Stimulated activated CD8-positive, alpha-beta memory T cell treated with anti-CD3 and anti-CD28 coated beads, Interleukin-15, amount 100 ng/mL, for 4 hours (primary cell): ENCODE measurements at places on chromosomes 1 and 21.

GRCh38 chr1:169572187-169572586 lies 14.1 kb downstream of the F5 start:
- no peak for DNase-seq

DNA sequence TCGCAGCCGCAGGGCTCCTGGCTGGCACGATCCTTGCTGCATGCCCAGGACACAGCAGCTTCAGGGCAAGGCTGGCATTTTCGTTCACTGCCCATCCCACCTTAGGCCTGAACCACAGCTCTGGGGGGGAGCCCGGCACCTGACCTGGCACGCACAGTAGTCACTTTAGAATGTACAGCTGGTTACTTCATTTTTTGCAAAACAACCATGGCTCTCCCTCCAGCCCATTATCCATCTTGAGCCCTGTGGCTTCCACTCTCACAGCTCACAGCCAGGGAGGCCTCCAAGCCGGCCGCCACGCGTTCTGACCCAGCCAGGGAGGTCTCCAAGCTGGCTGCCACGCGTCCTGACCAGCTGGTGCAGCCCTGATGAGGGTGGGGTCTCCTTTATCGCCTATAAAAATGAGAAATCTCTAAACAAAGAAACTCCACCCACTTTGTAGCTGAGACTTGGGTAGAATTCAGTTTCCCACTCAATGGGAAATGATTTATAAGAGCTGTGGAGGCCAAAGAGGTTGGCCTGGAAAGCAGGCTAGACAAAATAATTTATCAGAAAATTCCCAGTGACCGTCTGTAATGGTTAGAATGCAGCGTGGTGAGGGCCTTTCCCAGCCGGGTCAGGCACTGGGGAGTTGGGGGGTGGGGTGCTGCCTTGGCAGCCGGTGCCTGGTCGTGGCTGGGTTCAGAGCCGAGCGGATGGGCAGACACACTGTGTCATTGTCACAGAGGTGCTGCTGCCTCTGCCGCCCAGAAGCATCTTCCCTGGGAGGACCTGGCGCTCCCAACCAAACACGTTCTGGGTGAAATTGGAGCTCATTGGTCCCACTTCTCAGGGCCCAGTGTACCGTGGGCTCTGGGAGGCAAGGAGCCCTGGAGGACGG lies 54.6 kb upstream of the ACTRT2 start:
- DNase-seq, result no peak

GRCh38 chr1:30677471-30677870 lies 45.9 kb downstream of the MATN1 start:
- no peak for DNase-seq

DNA sequence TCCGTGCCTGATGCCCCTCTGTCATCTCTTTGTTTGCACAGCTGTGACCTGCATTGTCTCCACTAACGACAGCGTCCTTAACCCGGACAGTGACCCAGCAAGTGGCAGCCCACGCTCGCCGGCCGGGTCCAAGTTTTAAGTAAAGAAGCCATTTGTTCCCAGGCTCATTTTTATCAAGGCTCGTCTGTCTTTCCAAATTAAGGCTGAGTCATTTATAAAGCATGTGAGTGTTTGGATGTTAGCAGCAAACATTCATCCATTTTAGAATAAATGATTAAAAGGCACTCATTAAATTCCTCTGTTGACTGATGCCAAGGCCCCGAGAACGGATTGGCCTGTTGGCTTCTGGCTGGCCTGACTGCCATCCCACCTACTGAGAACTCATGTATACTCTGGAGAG lies 514.5 kb downstream of the NPHP4 start:
- DNase-seq, result no peak

- DNase-seq, result no peak
Measured at GRCh38 chr1:7769673-7770412, 1.3 kb upstream of the VAMP3 start.

GRCh38 chr21:36587388-36587787 lies 107.5 kb upstream of the CLDN14 start:
- no peak for DNase-seq

DNA sequence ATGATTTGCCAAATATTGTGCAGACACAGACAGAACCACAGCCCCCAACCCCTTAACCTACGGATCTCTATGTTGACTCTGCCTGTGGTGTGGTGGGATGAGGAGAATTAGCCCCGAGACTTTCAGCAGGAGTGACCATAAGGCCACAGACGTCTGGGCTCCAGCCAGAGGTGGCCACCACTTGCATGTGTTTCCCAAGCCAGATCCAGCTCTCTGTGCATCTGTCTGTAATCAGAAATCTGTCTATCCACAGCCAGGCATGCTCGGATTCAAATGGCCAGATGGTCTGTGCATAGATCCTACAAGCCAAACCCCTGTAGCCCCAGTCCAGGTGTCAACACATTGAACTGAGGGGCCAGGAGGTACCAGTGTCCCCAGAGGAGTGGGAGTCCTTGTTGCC lies 140.6 kb downstream of the SYF2 start:
- DNase-seq, result no peak

DNA sequence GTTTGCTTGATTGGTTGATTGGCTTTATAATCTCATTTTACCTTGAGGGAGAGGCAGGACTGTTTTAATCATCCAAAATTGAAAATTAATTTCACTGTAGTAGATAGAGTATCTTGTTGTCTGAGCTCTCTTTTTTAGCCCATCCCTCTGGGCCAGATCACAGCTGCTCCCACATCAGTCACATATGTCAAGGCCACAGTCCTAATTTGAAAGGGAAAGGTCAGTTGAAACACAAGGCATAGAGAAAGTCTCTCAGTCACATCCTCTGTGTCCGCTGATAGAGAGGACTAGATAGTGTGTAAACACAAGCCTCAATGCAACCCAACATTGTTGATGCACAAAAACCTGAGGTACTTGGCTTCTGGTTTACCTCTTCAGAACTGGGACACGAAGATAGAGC lies 6.8 kb downstream of the C1orf74 start:
- DNase-seq, result no peak

- DNase-seq, result no peak
Measured at GRCh38 chr1:14340002-14340785, 258.3 kb upstream of the KAZN start.

- DNase-seq, result no peak
Measured at GRCh38 chr1:63960326-63960725, 186.5 kb downstream of the ROR1 start.

GRCh38 chr21:32371913-32372314 lies 20.9 kb downstream of the URB1 start:
- DNase-seq, result no peak

GRCh38 chr1:45843474-45843905 lies 40.1 kb downstream of the MAST2 start:
- DNase-seq, result no peak

DNA sequence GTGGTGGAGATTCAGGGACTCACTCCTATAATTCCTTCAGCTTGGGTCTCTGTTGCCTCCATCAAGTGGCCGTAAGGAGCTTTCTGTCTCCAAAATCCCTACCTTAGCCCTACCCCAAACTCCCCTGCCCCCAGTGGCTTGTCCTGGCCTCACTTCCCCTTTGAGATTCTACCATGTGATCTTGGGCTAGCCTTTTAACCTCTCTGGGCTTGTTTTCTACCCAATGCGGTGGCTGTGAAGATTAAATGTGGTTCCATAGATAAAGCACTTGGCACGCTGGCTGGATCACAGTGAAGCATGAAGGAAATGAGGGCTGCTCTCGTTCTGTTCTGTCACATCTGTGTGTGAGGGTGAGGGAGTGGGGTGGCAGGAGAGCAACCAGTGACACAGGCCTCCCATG lies 43.6 kb downstream of the FAAH start:
- no peak for DNase-seq

GRCh38 chr1:204530932-204531331 lies 14.7 kb downstream of the MDM4 start:
- no peak for DNase-seq

DNA sequence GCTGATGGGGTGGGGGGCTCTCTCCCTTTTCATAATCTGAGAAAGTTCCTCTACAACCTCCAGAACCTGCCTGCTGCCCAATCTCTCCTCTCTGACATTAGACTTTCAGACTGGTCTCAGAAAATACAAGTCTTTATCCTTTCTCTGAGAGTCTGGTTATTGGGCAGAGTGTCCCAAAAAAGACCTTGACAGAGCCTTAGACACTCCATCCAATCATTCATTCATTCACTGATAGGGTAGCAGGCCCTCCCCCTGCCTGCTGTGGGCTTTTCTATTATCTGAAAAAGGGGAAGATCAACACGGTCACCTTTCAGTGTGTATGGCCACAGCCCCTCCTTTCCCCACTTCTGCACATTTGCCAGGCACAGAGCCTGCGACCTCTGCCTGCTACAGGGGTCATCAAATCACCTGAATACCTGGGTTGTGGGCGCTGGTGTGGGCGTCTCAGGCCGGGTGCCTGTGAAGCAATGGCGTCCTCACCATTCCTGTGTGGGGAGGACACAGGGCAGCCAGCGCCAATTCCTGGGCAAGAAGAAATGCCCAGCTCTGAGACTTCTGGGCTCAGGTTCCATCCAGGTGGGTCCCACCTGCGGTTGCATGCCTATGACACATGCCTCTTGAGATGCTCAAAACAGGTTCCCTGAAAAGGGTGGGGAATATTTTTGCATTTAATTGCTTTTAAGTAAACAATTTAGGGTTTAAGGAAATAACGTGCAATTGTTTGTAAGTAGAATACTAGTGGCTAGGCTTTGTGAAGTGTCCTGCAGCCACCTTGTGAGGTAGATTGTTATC lies 52.8 kb downstream of the ELK4 start:
- no peak for DNase-seq

DNA sequence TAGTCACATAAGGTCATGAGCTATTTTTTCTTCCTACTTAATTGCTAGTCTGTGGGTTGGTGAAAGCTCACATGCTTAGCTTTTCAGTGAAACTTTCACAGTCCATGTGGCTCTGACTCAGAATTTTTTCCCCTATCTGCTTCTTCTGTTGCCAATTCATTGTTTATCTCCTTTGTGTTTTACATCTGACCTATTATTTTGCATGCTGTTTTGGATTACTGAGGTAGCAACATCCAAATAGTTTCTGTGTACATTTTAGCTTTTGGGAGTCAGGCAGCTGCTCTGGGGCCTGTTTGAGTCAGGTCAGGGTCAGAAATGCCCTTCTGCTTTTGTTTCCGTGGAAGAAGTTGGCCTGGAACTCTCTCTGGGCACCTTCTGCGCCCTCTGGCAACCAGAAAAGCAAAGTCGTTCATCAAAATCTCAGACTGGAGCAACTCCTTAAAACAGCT lies 40.0 kb downstream of the ROR1 start:
- DNase-seq, result no peak

- no peak for DNase-seq
Measured at GRCh38 chr1:29643838-29644440, 407.6 kb downstream of the PTPRU start.

DNA sequence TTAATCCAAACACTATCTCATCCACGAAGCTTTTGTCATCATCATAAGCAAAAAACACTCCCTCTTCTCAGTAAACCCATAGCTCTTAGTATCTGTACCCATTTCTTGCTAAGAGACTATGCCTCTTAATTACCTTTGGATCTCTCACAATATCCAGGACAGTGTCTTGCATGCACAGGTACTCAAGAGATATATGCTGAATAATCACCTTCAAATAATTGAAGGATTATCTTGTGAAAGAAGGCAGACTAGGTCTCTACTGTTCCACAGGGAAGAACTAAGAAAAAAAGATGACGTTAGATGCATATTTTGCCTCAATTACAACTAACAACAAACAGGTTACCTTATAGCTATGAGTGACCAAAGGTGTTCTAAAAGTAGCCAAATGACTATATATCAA lies 11.5 kb downstream of the FOXJ3 start:
- DNase-seq, result no peak

- DNase-seq, result no peak
Measured at GRCh38 chr21:23119491-23119890, 2121.3 kb downstream of the NCAM2 start.

DNA sequence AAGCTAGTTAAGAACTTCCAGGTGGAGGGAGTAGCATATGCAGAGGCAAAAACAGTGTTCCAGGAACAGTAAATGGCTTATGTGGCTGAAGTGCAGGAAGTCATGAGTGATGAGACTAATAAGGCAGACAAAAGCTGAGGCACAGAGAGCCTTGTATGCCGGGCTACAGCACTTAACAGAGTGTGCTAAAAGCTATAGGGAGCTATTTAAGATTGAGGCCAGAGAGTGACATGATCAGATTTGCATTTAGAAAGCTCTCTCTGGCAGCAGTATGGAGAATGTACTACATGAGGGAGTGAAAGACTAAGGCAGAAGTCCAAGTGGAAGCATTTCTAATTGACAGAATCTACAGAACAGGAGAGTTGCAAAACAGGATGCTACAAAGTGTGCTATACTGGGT lies 38.6 kb downstream of the WASF2 start:
- no peak for DNase-seq

- DNase-seq, result no peak
Measured at GRCh38 chr1:25573591-25573930, 30.2 kb downstream of the LDLRAP1 start.

GRCh38 chr1:156097499-156098178 lies 15.4 kb upstream of the MEX3A start:
- DNase-seq, result no peak

- DNase-seq, result no peak
Measured at GRCh38 chr1:201230676-201231075, 40.1 kb downstream of the IGFN1 start.

DNA sequence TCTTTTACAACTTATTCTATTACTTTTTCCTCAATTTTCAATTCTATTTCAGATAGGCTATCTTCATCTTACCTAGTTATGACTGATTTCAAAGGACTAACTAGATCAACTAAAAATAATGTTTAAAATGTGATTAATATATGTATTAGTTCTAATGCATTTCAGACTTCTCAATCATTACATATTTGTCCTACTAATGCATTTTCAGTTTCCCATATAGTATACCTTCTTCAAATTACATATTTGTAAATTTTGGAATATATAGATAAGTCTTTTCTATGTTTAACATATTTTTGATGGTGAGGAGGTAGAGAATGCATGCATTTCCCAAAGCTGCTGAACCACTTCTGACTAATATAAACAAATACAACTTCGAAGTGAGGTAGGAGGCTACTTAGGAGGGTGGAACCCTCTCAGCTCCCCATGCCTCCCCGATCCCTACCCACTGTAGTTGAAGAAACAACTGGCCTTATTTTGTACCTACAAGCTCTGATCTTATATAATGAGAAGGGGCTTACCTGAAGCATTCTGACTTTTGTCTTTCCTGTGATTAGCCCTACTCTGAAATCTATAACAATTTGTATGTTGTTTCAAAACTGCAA lies 1.7 kb downstream of the TRMT1L start:
- DNase-seq, result no peak

- no peak for DNase-seq
Measured at GRCh38 chr1:163273766-163274441, 47.9 kb upstream of the NUF2 start.

- no peak for DNase-seq
Measured at GRCh38 chr1:190578017-190578416, 100.4 kb upstream of the BRINP3 start.

- no peak for DNase-seq
Measured at GRCh38 chr1:241276391-241276790, 80.6 kb downstream of the RGS7 start.

- DNase-seq, result no peak
Measured at GRCh38 chr1:110403805-110404204, 3.7 kb downstream of the LAMTOR5 start.
